ENCODE measurements at places on chromosomes 5 and 9.

GRCh38 chr9:105416840-105417239, 31.0 kb upstream of the FSD1L start:
- no peak for DNase-seq

GRCh38 chr5:72093217-72093616, 14.1 kb upstream of the MAP1B start:
- no peak for DNase-seq

DNA sequence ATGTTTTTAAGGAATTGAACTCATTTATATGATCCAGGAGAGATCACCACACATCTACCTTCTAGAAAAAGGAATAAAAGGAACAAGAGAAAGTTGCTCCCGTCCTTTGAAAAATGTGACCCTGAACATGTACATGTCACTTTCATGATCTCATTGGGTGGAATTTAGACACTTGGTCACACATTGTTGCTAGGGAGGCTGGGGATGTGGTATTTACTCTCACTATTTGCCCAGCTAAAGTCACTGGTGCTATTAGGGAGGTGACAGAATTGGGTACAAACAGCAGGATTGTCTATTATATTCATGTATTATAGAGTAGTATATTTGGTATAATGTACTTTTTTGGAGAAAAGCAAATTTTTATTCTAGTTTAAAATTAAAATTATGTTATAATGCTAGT, 2.1 kb upstream of the CDH10 start:
- DNase-seq, result no peak

GRCh38 chr5:40743771-40744170, 12.0 kb downstream of the TTC33 start:
- no peak for DNase-seq

DNA sequence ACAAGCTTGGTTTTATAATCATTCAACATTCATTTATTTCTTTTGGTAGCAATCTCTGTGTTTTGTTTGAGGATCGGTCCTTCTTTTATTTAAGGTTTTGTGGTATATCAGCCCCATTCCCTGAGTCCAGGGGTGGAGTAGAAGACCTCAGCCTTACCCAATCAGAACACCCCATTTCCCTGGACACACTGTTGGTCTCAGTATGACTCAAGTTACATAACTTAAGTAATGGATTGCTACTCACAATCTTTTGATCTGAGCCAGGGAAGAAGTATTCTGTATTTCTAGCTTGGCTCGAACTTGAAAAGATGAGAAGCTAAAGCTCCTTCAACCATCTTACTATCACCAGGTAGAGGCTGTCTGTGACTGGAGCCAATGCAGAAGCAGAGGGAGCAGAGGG, 175.2 kb upstream of the HAPLN1 start:
- no peak for DNase-seq

- DNase-seq, result no peak
Measured at GRCh38 chr5:135271533-135272310, 127.3 kb downstream of the MACROH2A1 start.

DNA sequence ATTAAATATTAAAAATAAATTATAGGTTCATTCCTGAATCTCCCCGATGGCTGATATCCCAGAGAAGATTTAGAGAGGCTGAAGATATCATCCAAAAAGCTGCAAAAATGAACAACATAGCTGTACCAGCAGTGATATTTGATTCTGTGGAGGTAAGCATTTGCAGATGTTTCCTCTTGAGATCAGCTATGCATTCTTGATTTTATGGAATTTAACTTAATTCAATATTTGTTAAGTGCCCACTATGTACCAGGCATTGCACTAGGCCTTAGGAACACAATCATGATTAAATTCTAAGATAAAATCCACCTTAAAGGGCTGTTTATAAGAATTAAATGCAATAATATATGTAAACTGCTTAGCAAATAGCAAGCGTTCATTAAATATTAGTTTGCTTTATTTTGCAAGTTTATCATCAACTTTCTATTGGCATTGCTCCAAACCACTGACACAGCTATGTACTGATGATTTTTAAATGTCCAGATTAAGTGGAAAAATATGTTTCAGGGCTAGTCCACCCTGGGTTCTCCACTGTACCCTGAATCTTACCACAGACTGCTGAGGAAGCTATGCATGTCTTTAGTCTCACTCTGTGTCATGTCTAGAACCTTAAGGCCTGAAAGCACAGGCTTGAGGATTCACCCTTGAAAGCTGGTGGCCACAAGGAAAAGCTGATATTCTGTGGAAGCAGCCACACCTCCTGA, 33.2 kb downstream of the SLC22A4 start:
- no peak for DNase-seq

DNA sequence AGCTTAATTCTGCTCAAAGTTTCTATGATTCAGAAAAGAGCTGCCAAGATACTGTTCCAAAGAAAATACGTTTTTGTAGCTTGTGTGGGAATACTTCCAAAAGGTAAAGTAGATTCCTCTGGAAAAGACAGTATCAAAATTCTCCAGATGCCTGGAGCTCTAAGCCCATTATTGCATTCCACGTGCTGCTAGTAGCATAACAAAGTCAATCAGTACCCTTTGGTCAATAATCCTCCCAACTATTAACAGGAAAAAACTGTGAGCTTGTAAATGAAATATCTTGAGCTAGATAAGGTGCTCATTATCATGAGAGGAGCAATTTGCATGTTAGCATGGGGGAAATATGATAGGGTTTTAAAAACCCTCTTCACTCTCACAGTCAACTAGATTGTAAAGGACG, 229.5 kb upstream of the TYRP1 start:
- no peak for DNase-seq

DNA sequence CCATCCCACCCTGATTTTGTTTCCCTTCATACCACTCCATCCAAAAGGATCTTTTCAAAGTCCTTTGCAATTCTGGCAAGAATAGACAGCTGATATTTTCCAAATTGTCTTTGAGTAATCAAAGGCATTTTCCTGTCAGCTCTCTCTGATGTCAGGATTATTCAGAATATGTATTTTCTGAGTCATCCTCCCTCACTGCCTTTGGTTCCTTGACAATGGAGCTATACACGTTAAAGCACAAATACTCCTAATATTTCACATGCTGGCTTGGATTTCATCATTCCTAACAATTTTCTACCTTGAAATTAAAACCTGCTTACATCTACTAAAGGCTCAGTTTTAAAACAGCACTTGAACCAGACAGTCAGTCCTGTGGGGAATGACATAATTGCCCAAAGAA, 379.4 kb downstream of the GADD45G start:
- DNase-seq, result no peak
